ENCODE measurements at places on chromosomes 11 and 22. TPM values are rescaled to one million over a fixed set of nuclear protein-coding genes. Genes with fewer than 3 reads are reported as not detected.

Gene CCND1
- total RNA-seq, result 579 TPM

Gene PAMR1
- total RNA-seq, result 57.6 TPM

- no peak for DNase-seq
Measured at GRCh38 chr22:47274196-47274595, 511.7 kb downstream of the TBC1D22A start.

GRCh38 chr22:39174498-39175352 lies 22.2 kb upstream of the CBX7 start:
- peak; percentile 100 for DNase-seq

- DNase-seq, result no peak
Measured at GRCh38 chr22:41801147-41801819, 804 bp downstream of the CCDC134 start.

DNA sequence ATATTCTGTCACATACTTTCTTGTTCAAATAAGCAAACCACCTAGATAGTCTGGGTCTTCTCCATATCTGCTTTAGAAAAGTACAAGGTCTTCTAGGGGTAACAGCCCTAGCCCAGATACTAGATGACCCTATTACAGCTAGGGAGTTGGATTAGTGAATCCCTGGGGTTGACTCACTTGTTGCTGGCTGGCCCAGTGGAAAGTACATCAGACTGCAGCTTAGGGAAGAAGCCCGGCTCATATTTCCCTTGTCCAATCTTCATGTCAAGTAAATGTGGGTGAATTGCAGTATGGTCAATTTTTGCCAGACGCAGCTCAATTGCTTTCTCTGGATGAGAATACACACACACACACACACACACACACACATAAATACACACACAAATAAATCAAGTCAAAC lies 79.1 kb upstream of the SCUBE2 start:
- no peak for DNase-seq

DNA sequence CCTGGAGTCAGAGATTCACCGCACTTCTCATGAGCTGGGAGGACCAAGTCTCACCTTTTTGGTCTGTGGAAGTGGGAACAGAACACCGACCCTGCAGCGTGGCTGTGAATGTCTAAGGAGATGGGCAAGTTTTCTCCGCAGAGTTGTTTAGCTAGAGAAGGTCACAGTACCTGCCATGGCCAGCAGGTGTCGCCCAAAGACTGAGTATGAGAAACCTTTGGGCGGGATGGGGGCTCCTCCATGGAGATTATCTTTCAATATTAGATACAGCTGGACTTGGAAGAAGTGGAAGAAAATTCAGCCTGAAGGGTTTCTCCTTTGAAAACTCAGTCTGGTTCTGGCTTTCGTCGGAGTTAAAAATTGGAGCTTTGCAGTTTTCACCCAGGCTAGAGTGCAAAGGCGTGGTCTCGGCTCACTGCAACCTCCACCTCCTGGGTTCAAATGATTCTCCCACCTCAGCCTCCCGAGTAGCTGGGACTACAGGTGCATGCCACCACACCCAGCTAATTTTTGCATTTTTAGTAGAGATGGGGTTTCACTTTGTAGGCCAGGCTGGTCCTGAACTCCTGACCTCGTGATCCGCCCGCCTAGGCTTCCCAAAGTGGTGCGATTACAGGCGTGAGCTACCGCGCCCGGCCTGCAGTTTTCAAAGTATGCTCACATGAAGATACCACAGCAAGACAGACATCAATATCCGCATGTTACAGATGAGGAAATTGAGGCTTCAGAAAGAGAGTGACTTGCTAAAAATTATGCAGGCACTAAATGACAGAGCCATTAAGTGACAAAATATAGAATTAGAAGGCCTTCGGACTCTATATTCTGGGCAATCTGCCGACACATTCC lies 10.7 kb upstream of the DSCAML1 start:
- DNase-seq, result no peak

DNA sequence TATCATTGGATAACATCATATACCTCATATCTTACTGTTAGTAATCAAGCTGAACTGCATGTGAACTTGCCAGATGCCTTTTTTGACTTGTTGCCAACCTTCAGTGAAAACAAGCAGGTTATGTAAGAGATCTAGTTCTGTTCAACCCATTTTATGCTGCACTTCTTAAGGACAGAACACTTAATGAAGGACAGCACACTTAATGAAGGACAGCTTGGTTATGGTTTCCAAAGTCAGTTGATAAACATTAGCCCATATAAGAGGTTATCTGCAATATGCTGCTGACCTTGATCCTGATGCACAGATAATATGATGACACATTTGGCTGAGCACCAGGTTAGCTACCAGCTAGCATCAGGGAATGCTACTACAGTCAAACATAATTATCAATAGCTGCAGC lies 358.7 kb upstream of the PDGFD start:
- no peak for DNase-seq
